Naive thymus-derived CD8-positive, alpha-beta T cell (primary cell): ENCODE measurements at places on chromosomes 16 and 17.

DNA sequence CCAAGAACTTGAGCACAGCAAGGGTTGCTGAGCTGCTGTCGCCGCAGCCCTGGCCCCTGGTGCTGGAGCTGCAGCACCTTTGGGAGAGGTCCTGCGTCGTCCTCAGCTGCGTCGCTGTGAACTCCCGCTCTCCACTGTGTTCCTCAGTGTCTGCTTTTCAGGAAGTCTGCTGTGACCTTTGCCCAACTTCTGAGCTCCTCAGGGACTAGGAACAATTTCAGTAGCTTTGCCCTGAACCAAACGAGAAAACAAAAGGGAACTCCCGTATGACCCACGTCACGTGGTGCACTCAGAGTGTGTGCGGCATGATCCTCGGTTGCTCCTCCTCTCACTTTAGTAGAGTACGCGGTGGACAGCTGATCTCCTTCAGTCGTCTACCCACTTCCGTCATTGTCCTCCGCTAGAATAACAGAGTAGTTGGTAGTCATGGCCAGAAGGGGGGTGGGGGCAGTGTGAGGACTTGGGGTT, 44.2 kb downstream of the WDR45B start:
- peak; percentile 12 for DNase-seq

DNA sequence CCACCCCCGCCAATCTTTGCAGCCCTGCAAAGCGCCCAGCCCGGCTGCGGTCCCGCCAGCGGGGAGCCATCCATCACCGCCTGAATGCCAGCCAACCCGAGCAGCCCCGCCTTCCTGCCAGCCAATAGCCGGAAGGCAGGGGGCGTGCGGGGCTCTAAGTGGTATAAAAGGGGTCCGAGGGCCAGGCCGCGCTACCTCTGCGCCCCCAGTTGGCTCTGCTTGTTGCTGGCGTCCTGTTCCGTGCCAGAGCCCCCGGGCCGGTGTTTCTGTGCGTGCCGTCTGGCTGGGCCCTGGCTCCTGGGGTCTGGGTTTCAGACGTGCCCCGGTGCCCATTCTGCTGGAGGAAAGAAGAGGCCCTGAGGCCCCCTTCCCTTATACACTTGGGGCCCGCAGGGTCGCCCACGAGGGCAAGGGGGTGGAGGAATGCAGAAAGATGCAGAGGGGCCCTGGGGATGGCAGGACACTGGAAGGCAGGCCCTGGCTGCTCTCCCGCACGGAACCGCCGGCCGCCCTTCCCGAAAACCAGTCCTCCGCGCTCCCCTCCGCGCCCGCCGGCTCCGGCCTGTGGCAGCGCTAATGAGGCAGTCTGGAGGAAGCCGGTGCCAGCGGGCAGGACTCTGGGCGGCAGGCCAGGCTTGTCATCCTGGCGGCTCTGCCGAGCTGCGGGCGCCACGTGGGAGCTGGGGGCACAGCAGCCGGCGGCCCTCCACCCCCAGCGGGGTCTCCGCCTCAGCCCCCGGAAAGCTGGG, 14.0 kb downstream of the COPZ2 start:
- peak; percentile 40 for DNase-seq

- DNase-seq: no peak
Observed at GRCh38 chr16:50980666-50981065, 170.4 kb downstream of the SALL1 start.

- DNase-seq: no peak
Observed at GRCh38 chr17:37134050-37134449, 185.3 kb downstream of the AATF start.

- no peak for DNase-seq
Observed at GRCh38 chr17:77493238-77493820, 352.6 kb downstream of the SEC14L1 start.

GRCh38 chr17:9473711-9474110, 101.9 kb downstream of the STX8 start:
- no peak for DNase-seq

- no peak for DNase-seq
Observed at GRCh38 chr16:23771027-23771426, 16.2 kb downstream of the CHP2 start.

DNA sequence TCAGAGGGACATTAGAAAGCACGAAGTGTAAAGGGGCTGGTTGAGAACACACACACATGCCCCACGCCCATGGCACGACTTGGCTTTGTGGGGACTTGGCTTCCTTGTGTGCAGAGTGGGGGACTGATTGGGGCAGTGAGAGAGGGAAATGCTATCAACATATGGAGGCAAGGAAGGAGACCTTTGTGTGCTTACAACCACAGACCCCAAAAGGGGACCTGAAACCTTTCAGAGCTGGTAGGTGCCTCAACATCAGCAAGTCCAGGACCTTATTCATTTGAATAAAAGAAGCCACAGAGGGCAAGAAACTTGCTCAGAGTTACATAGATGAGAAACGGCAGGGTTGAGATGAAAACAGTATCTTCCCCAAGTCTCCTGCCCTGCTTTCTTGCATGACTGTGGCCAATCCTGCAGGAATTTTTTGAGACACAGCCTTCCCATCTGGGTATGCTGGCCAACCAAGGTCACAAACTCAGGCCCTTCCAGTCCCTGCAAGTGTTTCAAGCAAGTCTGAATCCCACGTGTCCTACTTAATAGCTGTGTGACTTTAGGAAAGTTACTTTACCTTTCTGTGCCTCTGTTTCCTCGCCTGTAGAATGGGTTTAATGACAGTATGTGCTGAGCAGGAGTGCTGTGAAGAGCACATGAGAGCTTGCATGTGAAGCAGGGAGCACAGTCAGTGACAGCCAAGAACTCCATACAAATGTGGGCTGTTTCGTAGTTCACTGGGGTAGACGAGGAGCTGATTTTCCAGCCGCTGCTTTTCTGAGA, 26.2 kb downstream of the C16orf78 start:
- no peak for DNase-seq

DNA sequence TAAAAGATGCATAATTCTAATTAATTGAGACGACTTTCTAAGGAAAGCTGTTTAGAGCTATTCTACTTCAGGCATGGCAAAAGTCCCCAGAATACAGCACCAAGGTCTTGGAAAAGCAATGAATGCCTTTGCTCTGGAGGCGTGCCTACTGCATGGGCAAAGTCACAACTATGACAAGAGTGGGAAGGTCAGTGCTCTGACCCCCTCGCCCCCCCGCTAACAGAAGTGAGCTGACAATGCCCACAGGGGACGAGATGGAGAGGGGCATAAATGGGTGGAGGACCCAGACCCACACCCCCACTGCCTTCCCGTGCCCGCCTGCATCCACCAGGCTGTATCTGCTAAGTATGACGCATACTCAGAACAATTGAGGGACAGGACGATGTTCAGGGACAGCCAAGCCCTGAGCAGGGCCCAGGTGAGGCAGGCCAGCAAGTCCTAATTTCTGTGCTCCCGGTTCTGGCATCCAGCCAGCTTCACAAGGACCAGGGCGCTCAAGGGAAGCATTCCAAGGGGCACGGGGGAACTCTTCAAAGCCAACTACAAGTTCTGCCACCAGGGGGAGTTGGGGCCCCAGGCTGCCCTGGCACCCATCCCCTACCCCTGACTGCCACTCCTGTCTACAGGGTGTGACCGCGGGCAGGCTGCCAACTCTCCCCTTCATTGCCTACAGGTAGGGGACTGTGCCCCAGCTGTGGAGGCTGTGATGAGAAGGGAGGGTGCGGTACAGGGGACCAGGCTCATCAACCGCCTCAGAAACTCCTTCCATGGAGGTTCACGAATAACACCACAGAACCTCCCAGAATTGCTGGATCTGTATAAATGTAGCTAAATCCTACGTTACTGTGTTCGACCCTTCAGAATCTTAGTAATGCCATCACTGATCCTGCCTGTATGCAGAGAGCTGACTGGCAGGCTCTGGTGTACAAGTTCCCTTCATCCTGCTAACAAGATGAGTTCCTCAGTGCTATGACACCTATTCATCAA, 20.8 kb downstream of the NPRL3 start:
- peak; percentile 85 for DNase-seq

GRCh38 chr17:14098246-14098645, 28.9 kb downstream of the COX10 start:
- no peak for DNase-seq

DNA sequence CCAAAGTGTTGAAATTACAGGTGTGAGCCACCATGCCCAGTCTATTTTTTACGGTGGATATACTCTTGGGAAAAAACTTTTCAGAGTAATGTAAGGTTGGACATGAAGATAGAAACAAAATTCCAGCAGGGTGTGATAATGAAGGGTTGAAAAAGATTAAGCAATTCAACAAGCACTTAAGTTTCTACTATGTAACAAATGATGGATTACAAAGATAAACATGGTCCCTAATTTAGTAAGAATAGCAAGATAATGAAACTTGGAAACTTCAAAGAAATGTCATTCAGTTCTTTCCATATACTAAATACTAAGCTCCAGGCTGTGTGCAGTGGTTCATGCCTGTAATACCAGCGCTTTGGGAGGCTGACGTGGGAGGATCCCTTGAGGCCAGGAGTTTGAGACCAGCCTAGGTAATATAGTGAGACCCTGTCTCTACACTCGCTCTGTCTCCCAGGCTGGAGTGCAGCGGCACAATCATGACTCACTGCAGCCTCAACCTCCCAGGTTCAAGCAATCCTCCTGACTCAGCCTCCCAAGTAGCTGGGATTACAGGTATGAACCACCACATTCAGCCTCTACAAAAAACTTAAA, 31.0 kb downstream of the PSMD12 start:
- DNase-seq: no peak

DNA sequence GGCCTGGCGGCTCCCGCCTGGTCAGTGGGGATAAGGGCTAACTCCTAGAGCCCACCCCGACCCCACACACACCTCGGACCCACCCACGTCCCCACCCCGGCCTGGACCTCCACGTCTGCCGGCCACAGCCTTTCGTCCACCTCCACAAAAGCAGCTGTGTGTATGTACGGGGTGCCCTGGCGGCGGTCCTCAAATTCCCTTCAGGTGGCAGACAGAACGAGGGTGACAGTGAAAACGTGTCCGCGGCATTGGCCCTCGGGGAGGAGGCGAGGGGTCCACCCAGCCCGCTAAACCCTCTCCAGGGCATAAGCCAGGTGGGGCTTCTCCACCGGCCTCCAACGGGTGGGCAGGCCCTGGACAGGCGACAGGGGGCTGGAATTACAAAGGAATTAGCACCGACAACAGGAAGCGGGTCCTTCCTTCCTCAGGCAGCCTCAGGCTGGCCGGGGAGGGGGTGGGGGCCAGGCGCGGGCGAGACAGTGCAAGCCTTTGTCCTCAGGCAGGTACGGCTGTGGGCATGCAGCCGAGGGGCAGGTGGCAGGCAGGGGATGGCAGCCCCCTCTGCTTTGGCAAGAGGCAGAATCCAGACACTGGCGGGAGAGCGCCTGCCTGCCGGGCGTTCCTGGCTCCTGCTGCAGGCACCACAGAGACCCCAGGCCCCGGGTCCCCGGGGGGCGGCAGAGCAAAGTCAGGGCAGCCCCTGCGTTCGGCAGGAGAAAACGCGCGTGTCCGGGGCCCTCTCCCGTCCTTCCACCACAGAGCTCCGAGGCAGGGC, 12.3 kb upstream of the PITPNA start:
- DNase-seq: no peak

- no peak for DNase-seq
Observed at GRCh38 chr16:27005386-27005785, 61.3 kb upstream of the C16orf82 start.

DNA sequence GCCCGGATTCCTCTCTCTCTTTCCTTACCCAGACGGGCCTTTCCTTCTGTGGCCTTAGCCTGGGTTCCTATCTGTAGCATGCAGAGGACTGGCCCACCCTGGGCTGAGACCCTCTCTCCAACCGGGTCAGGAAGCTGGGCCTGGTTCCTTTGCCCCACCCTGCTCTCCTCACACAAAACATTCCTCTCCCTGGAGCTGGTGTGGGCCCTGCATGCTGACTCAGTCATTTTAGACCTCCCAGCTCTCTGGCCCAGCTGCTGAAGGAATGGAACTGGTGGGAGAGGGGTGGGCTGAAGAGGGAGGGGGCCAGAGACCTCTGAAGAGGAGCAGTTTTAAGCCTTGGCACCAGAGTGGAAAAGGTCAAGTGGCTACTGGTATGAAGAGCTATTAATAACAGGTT, 957 bp downstream of the MYL4 start:
- no peak for DNase-seq

DNA sequence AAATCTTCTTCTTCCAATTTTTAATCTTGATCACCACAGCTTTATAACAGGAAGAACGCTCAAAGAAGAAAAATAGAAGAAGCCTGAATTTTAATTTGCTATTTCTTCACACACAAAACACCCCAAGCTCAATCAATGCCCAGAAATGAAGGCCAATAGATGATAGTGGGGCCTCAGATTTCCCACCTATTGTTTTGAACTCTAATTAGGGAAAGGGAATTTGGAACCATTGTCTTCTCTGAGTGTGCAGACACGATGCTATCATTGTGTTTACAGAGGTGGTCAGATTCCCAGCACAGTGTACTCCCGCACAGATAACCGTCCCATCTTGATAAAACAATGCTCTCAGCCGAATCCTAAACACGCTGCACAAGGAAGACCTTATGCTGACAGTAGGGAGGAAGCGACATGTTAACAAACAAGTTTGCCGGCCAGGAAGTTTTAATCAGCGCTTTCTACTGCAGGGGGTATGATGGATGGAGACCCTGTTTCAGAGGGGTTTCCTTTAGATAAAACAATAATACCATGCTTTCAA, 684.7 kb downstream of the MAF start:
- no peak for DNase-seq

DNA sequence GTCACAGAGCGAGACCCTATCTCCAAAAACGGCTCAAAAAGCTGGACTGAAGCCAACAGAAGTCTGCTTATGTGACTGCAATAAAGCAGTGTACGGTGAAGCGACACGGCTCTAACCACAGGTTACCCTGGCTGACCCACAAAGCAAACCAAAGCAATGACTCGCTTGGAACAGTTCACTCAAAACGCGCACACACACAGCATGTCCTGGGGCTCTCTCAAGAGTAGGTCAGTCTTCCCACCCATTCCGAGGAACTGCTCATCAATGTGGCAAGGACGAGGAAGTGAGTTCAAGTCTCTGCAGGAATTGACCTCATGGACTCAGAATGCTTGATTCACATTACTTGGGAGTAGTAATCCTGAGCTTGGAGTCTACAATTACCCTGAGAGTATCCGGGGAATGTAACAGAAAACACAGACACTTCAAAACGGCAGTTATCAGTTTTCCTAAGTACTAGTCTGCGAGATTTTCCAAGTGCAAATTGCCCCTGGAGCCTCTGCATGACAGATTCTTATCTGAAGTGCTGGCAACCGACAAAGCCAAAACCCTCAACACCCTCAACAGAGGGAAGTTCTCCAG, 25.4 kb downstream of the PELP1 start:
- no peak for DNase-seq

GRCh38 chr16:83113811-83114210, 487.0 kb downstream of the CDH13 start:
- no peak for DNase-seq

GRCh38 chr16:19108409-19109287, 5.1 kb upstream of the ITPRIPL2 start:
- DNase-seq: no peak

DNA sequence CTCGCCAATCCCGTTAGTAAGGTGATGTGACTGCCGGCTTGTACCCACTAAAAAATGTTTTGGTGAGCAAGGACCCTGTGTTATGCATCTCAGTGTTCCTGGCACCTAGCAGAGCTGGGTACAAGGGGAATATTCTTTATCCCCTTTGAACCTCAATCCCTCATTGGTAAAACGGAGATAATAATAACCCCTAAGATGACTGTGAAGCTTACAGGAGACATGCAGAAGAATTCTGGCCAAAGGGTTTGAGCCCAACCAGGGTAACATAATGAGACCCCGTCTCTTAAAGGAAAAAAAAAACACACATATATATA, 896 bp downstream of the GGA2 start:
- no peak for DNase-seq
